ENCODE measurements at places on chromosomes 5 and 9.
A peak's percentile ranks its signal among the peaks of the same experiment; 100 is the strongest.

DNA sequence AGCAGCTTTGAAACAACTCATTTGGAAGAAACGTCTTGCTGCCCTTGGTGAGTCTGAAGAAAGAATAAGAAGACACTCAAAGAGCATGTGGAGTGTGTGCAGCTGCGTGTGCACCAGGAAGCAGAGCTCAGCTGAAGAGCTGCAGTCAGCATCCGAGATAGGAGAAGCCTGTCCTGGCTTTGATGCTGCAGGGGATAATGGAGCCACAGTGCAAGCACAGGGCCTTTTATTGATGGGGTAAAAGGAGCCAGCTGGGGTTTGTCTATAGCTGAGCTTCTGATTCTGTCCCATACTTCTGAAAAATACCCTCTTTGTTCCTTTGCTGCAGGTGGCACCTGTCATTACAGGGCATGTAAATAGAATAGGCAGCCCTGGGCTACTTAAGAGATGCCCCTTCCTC, 375.7 kb upstream of the ZNF462 start:
- no peak for DNase-seq

GRCh38 chr9:95133325-95133705, 184.2 kb downstream of the FANCC start:
- no peak for DNase-seq

DNA sequence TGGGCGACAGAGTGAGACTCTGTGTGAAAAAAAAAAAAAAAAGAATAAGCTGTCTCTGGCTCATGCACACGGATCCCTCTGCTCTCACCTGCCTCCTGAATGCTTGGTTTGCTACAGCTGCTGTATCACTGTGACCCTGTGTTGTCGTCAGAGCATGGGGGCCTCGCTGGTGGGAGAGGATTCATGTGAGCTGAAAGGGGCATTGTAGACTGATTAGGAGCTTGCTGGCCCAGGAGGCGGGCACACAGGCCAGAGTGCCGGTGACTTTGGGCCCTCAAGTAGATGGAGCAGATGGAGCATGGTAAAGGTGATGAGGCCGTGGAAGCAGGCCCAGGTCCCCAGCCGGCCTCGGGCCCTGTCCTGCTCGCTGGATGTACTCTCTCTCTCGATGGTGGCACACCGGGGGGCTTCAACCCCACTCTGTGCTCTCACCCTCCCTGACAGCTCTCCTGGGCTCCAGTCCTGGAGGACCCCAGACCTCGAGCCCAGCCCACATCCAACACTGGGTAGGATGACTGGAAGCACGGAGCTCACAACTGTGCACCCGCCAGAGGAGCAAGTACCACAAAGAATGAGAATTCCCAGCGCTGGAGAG, 7.1 kb downstream of the FLT4 start:
- no peak for DNase-seq

GRCh38 chr9:133256686-133257091, 18.3 kb downstream of the ABO start:
- DNase-seq = no peak

DNA sequence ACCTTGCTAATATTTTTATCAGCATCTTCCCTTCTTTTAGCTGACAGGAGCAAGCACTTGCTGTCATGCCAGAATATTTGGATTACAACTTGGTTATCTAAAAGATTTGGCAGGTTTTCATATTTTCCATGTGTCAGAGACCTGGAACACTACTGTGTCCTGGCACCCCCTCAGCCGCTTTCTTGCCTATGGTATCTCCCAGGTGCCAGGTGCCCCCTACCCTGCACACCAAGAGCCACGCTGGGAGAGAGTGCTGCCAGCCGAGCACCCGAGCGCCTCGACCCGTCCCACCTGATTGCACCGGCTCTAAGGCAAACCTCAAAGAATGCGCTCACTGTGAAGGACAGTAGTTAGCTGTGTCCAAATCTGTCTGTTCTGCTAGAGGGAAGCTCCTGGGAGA, 84.8 kb downstream of the GTF3C4 start:
- DNase-seq = no peak

- DNase-seq = no peak
Measured at GRCh38 chr5:83230511-83230910, 153.2 kb downstream of the XRCC4 start.

DNA sequence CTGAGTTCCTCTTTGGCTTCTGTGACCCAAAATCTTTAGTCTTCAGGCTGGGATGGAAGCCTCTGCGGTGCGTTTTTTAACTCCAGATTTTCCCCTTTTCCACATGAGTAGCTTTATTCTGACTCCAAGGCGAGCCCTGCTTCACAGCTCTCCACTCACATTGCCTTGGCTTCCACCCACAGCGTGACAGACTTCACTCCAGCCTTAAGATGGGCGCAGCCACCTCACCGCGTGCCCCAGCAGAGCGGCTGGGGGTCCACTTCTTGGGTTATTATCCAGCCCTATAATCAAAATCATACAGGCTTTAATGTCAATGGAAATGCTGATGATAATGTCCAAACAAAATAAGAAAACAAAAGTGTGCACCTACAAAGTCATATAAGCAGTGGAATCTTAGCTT, 1.2 kb downstream of the EXOC3 start:
- DNase-seq = no peak

DNA sequence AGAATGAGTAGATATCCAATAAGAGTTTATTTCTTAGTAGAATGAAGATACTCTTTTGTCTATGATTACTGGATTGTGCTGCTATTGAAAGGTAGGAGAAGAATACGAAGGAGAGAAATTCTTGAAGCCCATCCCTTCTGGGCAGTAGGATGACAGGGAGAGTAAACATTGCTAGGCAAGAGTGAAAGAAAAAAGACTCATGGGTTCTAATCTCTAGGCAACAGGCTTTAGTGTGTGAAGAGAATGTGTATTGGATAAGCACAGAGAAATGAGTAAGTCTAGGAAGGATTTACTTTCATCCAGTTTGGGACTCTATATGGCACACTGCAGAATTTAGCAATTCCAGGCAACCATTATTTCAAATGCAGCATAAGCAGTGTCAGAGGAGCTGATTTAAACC, 216.0 kb downstream of the GABRG2 start:
- no peak for DNase-seq

GRCh38 chr5:168879929-168880328, 300.8 kb upstream of the PANK3 start:
- no peak for DNase-seq

DNA sequence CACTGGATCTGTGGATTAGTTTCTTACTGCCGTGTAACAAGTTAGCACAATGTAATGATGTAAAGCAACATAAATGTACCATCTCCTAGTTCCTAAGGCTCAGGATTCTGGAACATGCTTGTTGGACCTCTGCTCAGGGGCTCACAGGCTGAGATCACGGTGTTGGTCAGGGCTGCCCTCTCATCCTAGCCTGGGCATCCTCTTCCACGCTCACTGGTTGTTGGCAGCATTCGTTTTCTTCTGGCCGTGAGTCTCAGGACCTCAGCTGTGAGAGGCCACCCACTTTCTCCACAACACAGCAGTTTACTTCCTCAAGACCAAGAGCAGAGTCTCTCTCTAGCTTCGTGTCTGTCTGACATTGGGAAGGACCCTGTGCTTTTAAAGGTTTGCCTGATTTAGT, 17.3 kb downstream of the RASGEF1C start:
- no peak for DNase-seq

- no peak for DNase-seq
Measured at GRCh38 chr5:108660291-108660690, 87.4 kb upstream of the FER start.

DNA sequence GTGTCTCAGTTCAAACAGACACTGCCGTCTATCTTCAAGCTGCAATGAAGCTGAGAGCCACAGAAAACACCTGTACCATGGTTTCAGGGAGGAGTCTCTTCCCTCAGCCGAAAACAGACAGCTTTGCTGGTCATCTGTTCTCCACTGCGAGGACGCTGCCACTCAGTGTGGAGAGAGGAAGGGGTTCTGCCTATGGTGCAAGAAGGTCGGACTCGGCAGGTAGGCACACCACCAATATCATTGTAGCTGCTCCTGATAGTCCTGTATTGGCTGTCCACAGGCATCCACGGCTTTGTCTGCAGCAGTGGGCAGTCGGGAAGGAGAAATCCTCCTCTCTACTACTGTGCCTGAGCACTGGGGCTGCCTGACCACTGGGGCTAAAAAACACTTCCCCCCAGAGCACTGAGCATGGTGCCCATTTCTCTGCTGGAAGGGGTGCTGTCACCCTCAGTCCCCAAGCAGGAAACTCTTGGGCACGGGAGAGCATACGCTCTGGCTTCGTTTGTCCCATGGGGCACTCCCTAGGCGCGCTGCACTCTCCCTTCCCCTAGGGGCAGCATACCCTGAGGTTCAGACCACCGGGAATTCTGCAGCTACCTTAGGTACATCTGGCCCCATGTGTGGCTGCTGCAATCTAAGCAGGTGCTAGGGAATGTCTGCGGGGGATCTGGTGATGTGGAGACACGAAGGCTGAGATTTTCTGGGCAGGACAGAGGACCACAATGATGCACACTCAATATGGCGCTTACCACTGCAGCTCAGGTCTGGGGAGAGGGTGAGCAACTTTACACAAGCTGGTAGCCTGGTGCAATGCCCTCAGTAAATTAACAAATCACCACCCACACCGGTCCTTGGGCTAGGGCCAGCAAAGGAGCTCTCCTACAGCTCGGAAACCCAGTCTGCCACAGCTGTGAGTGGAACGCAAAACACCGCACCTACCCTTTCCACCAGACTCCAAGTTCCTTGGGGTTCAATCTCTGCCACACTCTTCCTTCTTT, 880.9 kb upstream of the SEMA6A start:
- peak; percentile 6 for DNase-seq

GRCh38 chr5:1103505-1104326, 8.1 kb downstream of the SLC12A7 start:
- DNase-seq = no peak

DNA sequence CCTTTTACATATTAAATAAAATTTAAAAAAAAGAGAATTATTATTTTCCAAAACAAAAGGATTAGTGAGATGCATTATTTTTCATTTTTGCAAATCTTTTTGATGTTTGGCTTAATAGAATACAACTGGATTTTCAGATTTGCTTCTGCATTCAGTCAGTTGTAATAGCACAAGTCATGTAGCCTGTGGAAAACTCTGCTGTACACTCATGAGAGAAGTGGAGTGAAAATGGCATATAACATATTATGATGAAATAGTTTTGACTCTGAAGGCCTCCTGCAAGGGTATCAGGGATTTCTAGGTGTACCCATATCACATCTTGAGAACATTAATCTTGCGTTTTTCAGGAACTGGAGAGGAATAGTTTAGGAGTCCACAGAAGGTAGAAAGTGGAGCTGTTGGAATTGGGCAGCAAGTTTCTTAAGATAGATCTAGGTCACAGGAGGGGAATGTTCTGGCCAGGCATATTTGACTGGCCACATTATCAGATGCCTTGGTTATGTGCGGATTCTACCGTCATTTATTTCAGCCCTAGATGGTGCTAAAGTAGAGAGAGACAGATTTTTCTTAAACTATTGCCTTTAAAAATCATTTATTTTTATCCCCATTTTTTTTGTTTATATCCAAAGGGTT, 16.4 kb downstream of the LNPEP start:
- no peak for DNase-seq

DNA sequence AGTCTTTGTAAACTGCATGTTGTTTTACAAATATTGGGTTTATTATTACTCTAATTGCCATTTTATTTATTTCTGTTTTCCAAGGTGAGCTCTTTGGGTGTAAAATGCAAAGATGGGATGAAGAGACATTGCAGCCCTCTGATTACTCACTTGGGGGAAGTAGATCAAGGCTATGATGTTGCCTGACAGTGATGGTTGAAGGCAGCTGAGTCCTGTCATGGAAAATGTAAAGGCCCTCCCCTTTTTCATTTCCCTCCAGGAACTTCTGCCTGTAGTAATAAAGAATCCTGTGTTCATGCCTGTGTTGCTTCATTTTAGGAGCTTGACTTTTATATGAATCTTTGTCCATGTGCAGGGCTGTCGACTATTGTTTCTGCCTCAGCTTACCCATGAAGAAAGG, 605.4 kb upstream of the CLINT1 start:
- no peak for DNase-seq

DNA sequence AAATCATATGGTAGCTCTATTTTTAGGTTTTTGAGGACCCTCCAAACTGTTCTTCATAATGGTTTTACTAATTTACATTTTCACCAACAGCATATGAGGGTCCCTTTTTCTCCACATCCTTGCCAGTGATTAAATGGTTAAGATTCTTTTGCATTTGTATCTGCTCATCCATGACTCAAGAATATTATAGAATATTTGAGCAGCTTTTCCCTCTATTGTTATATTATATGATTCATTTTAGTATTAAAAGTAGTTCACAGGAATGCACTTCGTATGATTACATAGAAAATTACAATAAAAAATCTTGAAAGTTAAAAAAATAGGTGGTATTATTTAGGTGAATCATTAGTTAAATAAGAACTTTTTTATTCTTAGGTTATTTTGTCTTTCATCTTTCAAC, 140.7 kb downstream of the WDR70 start:
- no peak for DNase-seq

- DNase-seq = no peak
Measured at GRCh38 chr5:134106991-134107701, 7.3 kb upstream of the TCF7 start.

DNA sequence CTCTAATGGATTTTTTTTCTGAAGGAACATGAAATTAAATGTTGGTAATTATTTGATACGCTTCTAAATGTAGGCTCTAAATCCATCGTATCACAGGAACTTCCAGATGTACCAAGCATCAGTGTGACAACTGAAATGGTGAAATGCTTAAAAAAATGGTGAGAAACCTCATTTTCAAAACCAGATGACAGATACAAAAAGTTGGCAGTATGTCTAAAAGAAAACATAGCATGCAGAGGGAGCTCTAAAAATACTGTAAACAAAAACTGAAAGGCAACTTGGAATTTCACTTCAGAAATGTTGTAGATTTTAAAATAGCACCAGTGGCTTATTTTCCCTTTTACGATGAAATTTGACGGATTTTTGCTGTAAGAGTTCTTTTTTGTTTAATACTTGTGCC, 1043.6 kb upstream of the WWC1 start:
- no peak for DNase-seq

GRCh38 chr5:80569961-80570786, at the start of gene ANKRD34B:
Gene ANKRD34B, minus strand, starts transcription at chr5:80570280. Its CDS starts 10,261 bp downstream, at chr5:80560019.
- DNase-seq = no peak

GRCh38 chr9:7336356-7337065, 463.1 kb downstream of the DMAC1 start:
- DNase-seq = no peak

GRCh38 chr9:34382879-34383278, 6.2 kb upstream of the MYORG start:
- DNase-seq = no peak

DNA sequence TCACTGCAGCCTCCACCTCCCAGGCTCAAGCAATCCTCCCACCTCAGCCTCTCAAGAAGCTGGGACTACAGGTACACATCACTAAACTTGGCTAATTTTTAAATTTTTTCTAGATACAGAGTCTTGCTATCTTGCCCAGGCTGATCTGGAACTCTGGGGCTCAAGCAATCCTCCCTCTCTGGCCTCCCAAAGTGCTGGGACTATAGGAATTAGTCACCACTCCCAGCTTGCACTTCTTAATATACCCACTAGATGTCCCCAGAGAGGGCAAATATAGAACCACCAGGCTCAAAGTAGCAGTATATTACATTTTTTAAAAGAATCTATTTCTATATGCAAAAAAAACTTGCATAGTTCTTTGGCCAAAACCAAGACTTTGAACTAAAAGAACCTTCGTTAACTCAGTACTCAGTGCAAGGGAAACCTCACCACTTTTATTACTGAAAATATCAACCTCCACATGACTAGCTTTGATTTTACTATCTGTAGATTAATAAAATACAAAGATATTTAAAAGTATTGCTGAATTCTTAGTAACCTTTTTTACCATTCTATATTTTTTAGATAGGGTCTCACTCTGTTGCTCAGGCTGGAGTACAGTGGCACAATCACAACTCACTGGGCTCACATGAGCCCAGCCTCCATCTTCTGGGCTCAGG, 25.8 kb upstream of the HSD17B3 start:
- DNase-seq = no peak

- no peak for DNase-seq
Measured at GRCh38 chr5:71925608-71926091, 181.6 kb upstream of the MAP1B start.
